ENCODE measurements at places on chromosomes 12 and 14. TPM values are rescaled to one million over a fixed set of nuclear protein-coding genes. Genes with fewer than 3 reads are reported as not detected.

The KRT73 gene
- total RNA-seq, result not detected

The OR6C2 gene
- total RNA-seq, result not detected

The STAB2 gene
- not detected for total RNA-seq

The NEMF gene
- total RNA-seq, result 15.9 TPM

The TTC6 gene
- total RNA-seq, result not detected

The SIX4 gene
- 17.6 TPM for total RNA-seq

The SLC8A3 gene
- 1.4 TPM for total RNA-seq

The ZNF410 gene
- 42.5 TPM for total RNA-seq

The NINJ2 gene
- 2.5 TPM for total RNA-seq

The CDH24 gene
- total RNA-seq, result 12.5 TPM

The LMNTD1 gene
- total RNA-seq, result not detected

The KRT71 gene
- not detected for total RNA-seq

The AP5M1 gene
- 15.3 TPM for total RNA-seq

The PAH gene
- not detected for total RNA-seq

The BATF gene
- not detected for total RNA-seq

The FAM222A gene
- 0.91 TPM for total RNA-seq

The PPP4R4 gene
- total RNA-seq, result 8.5 TPM

The FOXN3 gene
- total RNA-seq, result 49.9 TPM

The IGFBP6 gene
- total RNA-seq, result 162 TPM

The CIT gene
- total RNA-seq, result 12.3 TPM

The DAO gene
- not detected for total RNA-seq

The CLEC4D gene
- not detected for total RNA-seq

The PIANP gene
- 0.52 TPM for total RNA-seq

The RNFT2 gene
- 2.1 TPM for total RNA-seq

The RNF212B gene
- not detected for total RNA-seq

All from epithelial cell of alveolus of lung (primary cell).